Naive thymus-derived CD8-positive, alpha-beta T cell (primary cell): ENCODE measurements at places on chromosomes 2 and 18. TPM values are rescaled to one million over a fixed set of nuclear protein-coding genes. Genes with fewer than 3 reads are reported as not detected.

DNA sequence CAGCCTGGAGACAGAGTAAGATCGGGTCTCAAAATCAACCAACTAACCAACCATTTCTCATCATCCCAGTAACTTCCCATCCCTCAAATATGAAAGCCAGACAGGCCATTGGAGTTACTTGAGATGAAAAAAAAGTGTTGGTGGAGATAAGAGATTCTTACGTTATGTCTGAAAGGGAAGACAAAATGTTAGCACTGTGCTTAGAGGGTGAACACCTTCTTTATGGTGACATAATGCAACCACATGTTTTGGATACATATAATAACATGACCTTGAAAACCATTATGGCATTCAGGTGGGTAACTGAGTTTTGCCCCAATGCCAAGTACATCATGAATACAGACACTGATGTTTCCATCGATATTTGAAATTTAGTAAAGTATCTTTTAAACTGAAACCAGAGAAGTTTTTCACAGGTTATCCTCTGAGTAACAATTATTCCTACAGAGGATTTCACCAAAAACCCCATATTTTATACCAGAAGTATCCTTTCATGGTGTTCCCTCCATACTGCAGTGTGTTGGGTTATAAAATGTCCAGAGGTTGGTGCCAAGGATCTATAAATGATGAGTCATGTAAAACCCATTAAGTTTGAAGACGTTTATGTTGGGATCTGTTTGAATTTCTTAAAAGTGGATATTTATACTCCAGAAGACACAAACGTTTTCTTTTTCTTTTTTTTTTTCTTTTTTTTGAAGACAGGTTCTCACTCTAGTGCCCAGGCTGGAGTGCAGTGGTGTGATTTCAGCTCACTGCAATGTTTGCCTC lies 45.5 kb downstream of the AAK1 start:
- no peak for DNase-seq

GRCh38 chr2:77009307-77009706 lies 512.9 kb downstream of the LRRTM4 start:
- DNase-seq: no peak

DNA sequence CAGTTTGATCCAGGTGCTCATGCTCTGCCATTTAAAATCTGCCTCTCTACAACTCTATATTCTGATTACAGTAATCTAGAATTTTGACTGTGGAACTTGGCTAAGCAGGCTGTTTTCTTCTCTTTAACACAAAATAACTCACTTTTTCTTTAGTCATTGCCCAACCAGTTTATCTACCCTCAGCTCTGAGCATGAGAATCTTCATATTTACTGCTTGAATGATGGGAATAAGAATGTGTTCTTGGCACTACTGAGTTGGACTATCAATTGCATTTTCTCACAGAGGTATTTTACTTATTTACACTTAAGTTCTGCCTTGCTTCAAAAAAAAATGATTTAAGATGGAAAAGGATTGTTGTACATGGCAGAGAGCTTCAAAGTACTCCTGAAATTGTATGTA lies 301.1 kb downstream of the CCDC85A start:
- DNase-seq: no peak

DNA sequence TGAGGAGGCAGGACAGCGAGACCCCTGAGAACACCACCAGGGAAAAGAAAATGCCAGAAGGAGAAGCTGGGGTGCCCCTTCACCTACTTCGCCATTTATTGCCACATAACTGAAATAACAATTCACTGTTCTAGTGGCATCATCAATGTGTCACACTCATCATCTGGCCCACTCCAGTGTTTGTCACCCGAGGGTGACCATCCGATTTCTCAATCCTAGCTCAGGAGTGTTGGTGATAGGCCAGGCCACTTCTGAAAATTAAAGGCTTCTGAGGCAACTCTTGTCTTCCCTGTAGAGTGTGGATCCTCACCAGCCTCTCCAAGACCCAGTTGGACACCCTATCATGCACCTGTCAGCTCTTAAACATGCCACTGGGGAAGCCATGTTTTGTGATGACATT lies 62.9 kb upstream of the BZW1 start:
- DNase-seq: no peak

GRCh38 chr2:102185347-102185746 lies 1.5 kb upstream of the IL1RL2 start:
- DNase-seq: no peak

Gene PDCL3
- total RNA-seq: 21.8 TPM

Gene CTIF
- total RNA-seq: 2.0 TPM

Gene SERPINB5
- not detected for total RNA-seq

- DNase-seq: no peak
Measured at GRCh38 chr2:121849236-121849635, 93.8 kb downstream of the TSN start.

Gene CACNB4
- total RNA-seq: 0.58 TPM

DNA sequence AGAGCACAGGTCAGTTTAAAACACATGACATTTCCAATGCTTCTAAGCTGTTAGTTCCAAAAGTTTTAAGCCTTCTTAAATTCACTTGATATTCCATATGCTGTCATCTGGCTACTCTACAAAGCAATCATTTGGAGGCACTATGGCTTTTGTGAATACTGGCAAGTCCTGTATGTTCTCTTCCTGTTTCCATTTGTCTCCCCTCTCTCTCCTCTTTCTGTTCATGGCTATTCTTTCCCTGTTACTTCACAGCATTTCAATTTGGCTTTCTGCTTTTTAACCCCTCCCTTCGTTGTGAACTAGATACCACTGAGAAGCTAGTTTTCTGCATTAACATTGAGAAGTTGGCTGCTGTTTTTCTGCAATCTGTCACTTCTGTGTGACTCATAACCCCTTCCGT lies 1337.2 kb upstream of the CELF4 start:
- no peak for DNase-seq

DNA sequence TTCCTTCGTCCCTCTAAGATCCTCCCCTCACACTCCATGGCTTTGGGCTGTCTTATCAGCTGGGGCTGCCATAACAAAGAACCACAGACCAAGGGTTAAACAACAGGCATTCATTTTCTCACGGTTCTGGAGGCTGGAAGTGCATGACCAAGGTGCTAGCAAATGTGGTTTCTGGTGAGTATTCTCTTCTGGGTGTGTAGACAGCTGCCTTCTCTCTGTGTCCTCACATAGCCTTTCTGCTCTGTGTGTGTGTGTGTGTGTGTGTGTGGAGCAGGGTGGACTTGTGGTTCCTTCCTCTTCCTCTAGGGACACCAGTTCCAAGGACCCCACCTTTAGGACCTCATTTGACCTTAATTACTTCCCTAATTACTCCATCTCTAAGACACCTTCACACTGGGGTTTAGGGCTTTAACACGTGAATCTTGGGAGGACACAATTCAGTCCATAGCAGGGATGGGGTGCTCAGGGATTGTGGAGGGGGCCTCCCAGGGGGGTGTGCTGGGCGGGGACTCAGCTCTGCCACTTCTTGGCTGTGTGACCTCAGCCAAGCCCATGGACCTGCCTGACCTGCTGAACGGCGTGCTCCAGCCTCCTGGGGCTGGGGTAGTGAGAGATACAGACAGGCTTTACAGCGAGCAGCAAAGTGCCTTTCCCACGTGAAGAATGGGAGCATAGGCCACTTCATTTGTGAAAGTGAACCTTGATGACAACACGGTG lies 38.0 kb downstream of the ACKR3 start:
- DNase-seq: no peak

Gene HOXD3
- not detected for total RNA-seq

DNA sequence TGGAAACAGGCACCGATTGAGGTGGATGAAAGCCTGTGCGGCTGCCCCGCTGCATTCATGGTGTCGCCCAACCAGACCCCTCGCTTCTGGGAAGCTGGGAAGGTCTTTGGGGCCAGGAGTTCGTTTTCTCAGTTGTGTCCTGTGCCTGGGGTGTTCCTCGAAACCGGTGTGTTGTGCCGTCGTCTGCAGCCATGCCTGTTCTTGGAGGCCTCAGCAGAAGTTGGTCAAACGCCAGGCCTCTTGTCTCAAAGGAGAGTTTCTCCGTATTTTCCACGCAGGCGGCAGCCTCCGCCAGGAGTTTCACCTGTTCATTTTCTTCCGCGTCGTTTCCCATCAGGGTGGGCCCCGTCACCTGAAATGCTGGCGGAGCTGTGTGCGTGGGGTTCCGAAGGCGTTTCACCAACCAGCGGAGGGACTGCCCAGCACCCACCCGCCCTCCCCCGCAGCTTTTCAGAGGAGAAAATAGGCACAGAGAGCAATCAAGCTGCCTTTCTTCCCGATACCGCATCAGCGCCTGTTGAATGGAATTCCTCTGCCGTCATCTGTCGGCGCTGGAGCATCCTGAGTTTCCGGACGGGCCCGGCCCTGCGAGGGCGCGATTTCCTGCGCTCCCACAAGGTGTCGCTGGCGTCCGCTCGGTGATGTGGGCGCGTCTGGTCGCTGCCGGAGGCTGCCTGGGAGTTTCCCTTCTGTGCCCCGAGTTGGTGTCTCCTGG lies 17.0 kb upstream of the NFATC1 start:
- peak; percentile 69 for DNase-seq

- no peak for DNase-seq
Measured at GRCh38 chr18:44811572-44812125, 131.0 kb downstream of the SETBP1 start.

DNA sequence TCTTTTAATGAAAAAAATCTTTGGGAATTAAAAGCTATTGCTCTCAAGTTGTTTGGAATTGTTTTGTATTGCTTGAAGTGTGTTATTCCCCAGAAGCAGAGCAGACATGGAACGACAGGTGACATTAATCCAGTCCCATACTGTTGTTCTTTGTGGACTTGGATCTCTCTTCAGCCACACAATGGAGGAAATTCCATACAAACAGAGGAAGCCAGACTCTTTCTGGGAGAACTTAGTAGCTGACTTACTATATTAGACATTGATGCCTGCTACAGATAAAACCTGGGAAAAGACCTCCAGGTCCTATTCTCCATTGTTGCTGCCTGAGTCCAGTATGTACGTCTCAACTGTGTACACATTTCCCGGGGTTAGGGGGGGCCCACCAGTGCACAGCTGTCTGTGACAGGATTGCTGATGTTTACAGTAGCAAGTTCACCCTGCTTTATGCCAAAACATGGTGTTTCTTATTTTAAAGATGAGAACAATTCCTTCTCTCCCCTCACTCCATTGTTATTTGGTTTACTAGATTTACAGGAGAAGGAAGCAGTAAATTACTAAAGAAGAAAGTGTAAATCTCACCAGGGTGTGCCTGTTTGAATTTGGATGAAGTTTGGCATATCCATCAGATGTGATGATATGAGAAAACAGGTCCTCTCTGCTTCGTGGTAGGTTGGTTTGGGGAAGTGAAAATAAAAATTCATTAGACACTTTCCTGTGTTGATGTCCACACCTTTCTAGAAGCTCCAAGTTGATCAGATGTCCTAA lies 142.4 kb upstream of the RBBP8 start:
- DNase-seq: no peak

- DNase-seq: no peak
Measured at GRCh38 chr2:16640001-16640700, 25.5 kb downstream of the CYRIA start.

DNA sequence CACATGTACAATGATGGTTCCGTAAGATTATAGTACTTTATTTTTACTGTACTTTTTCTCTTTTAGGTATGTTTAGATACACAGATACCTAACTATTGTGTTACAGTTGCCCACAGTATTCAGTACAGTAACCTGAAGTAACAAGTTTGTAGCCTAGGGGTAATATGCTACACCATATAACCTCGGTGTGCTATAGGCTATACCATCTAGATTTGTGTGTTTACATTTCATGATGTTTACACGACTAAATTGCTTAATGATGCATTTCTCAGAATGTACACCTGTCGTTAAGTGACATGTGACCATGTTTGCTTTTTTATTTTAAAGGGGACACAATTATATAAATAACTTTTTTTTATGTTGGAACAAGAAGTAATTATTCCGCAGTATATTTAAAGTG lies 34.5 kb downstream of the PIK3C3 start:
- no peak for DNase-seq
